ENCODE measurements at places on chromosomes 2 and 18. TPM values are rescaled to one million over a fixed set of nuclear protein-coding genes. Genes with fewer than 3 reads are reported as not detected.
A peak's percentile ranks its signal among the peaks of the same experiment; 100 is the strongest.

GRCh38 chr18:44508474-44508873, 172.2 kb upstream of the SETBP1 start:
- no peak for DNase-seq

The TUBA4B gene
- not detected for total RNA-seq

DNA sequence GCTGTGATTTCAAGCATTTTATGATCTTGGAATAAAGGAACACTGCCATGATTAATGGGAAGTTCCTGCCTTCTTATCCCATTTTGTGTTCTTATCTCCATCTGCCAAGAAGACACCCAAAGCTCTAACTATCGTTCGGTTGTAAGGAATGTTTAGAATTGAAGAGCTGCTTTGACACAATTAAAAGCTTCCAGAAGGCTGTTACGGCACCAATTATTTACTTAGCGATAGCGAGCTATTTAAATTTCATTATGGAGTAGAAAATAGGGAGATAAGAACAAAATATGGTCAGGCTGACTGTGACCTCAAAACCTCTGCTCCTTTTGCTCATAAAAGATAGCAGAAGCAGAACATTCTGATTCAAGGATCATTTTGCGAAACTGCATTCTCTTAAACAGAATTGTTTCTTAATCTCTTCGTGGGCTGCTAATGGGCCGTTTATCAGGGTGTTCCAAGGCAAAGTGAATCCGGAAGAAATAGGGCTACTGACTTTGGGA, 101.6 kb downstream of the SLC4A3 start:
- DNase-seq: no peak

DNA sequence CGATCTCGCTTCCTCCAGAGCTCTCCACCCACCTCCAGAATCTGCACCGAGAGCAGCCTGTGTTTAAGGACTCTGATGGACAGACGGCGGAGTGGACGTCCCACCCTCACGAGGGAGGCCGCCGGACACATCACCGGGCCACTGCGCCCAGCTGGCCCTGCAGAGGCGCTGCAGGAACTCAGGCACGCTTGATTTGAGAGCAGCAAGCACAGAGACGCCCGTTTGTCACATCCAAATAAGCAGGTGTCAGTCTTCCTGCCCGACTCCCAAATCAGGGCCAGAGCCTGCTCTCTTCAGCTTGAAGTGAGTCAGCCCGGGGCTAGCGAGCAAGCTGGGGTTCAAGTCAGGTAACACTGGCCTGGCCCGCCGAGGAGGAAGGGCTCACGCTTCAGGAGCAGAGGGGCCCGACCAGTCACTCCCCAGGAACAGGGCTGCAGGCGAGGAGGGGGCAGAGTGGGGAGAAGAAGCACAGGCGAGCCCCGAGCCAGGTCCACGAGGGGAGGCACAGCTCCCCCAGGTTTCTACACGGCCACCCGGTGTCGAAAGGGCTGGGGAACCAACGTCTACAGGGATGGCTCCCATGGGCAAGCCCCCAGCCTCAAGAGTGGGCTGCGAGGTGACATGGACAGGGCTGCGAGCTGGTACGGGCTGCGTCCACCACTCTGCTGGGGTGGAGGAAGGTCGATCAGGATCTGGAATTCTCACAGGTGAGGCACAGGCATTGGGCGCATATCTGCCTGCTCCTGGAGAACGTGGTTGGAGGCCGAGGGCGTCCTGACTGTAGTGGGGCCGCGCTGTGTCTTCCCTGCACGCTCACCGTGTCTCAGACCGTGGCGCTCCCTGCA, 52.5 kb upstream of the CTDP1 start:
- DNase-seq: no peak

The MC4R gene
- total RNA-seq: not detected

- DNase-seq: no peak
Observed at GRCh38 chr2:60045456-60045855, 508.0 kb downstream of the BCL11A start.

The MRPS5 gene
- 106 TPM for total RNA-seq

DNA sequence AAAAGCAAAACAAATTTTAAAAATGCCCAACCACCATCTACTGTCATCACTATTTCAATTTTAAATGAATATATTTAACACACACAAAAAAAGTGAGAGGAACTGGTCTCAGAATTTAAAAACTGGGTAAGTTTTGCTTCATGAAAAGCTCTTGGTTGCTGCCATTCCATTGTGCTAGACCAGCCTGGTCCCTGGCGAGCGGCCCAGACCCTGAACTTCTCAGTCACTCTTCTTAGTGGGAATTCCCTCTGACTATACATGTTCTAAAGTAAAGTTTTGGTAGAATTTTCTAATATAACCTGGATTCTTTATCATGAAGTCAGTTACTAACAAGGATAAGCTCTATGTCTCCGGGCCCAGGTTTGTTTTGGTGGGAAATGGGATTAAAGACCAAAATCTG, 34.8 kb upstream of the TMEM177 start:
- no peak for DNase-seq

DNA sequence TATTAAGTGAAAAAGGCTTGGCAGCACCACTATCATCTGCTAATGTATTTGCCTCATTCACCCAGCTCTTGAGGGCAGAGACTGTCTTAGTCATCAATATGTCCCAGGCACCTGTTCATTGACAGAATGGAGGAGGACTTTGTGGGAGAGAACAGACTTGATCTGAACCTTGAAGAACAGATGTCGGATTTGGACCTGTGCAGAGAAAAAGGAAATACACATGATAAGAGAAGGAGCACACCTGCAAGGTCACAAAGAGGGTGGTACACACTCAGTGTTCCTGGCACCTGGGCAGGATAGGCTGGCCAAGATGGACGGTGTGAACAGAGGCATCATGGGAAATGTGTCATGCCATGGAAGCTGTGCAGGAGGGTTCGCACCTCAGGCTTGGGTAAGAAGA, 7.4 kb upstream of the MGAT4A start:
- no peak for DNase-seq

DNA sequence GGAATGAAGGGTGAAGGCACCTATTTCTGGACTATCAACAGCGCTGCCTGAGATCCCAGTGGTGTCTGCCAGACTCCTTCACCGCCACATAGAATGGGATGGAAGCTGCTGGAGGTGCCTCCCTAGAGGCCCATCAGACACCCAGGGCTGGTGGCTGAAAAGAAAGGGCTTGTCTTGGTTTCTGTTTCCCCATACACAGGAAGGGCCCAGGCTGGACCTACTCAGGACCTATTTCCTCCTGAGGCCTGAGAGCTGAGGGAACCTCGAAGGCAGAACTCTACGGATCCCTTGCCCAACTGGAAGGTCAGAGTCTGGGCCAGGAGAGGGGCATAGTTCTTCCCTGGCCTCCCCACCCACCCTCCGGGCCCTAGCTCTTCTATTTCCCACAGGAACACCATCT, 2.9 kb upstream of the CLEC4F start:
- DNase-seq: no peak

- no peak for DNase-seq
Observed at GRCh38 chr2:95273566-95274290, 521 bp upstream of the PROM2 start.

GRCh38 chr2:88693911-88694414, 2.5 kb downstream of the RPIA start:
- DNase-seq: peak; percentile 89

DNA sequence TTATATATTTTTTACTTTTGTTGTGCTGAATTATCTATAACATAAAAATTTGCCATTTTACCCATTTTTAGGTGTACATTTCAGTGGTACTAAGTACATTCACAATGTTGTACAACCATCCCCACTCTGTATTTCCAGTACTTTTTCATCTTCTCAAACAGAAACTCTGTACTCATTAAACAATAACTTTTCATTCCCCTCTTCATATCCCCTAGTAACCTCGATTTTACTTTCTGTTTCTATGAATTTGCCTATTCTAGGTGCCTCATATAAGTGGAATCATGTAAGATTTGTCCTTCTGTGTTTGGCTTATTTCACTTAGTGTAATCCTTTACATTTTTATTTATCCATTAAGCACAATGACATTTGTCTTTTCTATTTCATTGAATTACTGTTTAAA, 51.3 kb downstream of the GTF2A1L start:
- no peak for DNase-seq

The IL1F10 gene
- not detected for total RNA-seq

GRCh38 chr2:217049422-217049821, 189.6 kb upstream of the TNP1 start:
- DNase-seq: no peak

DNA sequence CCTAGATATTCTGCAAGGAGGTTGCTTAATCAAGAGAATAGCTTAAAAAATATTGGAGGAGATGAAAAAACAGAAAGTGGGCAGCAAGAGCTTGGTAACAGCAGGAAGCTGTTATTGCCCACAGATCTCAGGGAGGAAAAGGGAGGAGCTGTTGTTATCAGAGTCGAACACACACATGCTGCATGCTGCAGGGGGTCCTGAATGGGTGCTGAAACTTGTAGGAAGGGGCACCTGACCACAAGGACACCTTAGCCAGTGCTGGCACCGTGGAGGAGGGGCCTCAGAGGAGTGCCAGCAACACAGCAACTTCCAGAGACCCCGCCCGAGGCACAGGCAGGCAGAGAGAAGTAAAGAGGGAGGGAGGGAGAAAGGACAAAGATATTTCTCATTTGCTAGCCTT, 332.9 kb downstream of the SOCS6 start:
- no peak for DNase-seq

GRCh38 chr2:241989074-241989473, 119.5 kb downstream of the RTP5 start:
- DNase-seq: no peak

DNA sequence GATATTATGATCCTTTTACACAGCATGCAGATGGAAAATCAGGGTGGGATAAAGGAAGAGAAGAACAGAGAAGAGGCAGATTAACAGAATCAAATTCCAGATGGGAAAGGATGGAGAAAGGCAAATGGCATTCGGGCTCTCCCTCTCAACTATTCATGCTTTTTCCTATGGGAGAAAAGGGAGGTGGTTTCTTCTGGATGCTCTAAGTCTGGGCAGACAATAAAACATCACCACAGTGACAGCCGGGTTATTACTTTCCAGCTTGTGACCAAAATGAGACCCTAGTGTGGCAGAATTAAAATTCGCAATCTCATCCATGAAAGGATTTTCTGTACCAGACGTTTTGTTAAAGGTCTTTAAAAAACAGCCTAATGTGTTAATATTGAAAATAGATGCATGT, 440.7 kb downstream of the RND3 start:
- no peak for DNase-seq

DNA sequence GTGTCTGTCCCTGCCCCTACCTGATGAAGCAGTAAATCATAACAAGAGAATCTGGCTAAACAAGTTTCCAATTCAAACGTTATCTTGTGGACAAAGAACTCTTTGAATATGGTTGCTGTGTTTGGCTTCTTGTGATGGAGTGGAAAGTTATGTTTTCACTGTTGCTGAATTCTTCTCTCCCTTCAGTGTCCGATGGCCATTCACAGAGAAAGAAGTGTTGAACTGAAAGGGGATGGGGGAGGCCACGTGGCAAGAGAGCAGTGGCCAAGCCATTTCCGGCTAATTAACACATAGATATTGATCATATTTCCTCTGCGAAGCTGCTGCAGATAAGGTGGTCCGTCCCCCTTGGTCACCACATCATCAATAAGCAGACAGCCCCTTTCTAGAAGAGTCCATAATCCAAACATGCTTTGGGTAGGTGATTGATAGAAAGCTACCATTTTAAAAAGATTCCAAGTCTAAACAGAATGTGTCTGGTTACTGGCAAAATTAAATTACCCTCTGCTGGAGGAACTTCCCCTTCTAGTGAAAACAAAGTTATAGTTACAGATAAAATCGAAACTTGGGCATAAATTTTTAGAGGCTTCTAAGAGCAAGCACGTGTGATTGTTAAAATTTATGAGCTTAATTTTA, 36.9 kb upstream of the FZD7 start:
- DNase-seq: no peak

- no peak for DNase-seq
Observed at GRCh38 chr18:2135309-2135708, 436.0 kb downstream of the METTL4 start.

The FIGN gene
- 0.92 TPM for total RNA-seq

GRCh38 chr2:235721625-235722024, 227.8 kb downstream of the AGAP1 start:
- DNase-seq: no peak

DNA sequence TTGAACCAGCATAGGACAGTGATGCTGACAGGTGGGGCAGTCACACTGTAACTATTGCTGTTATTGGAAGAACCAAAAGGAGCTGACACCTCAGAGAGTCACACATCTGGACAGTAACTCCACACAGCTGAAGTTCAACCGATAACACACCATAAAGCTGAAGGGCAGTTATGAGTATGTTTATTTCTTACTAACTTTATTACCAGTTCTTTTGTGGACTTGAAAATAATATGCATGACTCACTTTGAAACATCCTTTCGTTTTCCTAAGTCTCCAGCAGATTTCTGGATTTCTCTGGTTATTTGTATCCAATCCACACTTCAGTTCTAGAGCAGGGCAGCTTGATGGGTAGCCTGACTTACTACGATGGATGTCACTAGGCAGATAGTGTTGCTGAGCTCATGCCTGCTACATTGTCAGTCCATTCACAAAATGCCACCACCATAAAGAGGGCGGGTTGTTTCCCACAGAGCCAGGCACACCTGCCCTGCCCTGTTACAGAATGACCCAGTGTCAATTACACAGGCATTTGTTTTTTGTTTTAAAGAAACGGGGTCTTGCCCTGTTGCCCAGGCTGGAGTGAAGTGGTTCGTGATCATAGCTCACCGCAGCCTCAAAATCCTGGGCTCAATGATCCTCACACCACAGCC, 8.4 kb upstream of the AGBL5 start:
- no peak for DNase-seq

- no peak for DNase-seq
Observed at GRCh38 chr2:36562240-36562639, 35.7 kb downstream of the FEZ2 start.
